ENCODE measurements at places on chromosomes 6 and 20.
A peak's percentile ranks its signal among the peaks of the same experiment; 100 is the strongest.

GRCh38 chr6:83265384-83265783 lies 72.2 kb downstream of the RWDD2A start:
- DNase-seq = no peak

- DNase-seq = peak; percentile 12
Observed at GRCh38 chr6:139882234-139882633, 507.8 kb upstream of the CITED2 start.

DNA sequence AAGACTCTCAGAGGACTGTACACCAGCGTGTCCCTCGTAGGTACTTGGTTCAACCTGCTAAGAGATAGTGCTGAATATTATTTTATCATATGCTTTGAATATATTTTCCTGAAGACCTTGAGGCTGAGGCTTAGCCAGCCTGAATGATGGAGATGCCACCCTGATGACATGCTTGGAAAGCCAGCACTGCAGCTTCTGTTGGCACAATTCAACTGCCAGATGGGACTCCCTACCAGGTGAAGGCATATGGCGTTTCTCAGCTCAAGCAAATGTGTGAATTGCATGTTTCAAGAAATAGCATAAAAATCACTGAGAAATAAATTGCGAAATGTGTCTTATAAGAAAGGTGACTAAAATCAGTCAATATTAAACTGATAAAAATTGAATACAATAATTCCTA lies 228.1 kb upstream of the CST7 start:
- no peak for DNase-seq

DNA sequence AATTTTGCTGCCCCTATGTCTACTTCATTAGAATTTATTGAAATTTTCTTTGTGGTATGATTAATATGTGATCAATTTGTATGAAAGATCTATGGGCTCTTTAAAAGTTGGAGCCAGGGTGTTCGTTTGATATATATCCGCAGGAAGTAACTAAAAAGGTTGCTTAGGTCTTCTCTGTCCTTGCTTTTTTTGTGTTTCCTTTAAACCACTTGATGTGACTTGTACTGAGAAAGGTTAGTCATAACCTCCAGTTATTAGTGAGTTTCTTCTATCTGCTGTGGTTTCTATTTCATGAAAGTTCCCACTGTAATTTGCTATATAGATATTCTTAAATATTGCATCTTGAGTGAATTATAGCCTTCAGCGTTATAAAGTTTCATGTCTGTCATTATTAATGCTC lies 585.3 kb upstream of the ARID1B start:
- DNase-seq = no peak

GRCh38 chr6:18586133-18586532 lies 199.0 kb downstream of the RNF144B start:
- DNase-seq = no peak

- DNase-seq = peak; percentile 65
Observed at GRCh38 chr20:768426-768978, at the start of gene SLC52A3. Gene SLC52A3, minus strand, starts transcription at chr20:768500. Its CDS starts 2,726 bp downstream, at chr20:765774.

- no peak for DNase-seq
Observed at GRCh38 chr6:113539202-113539601, 317.9 kb upstream of the MARCKS start.

GRCh38 chr6:100353276-100354015 lies 111.3 kb downstream of the SIM1 start:
- no peak for DNase-seq

DNA sequence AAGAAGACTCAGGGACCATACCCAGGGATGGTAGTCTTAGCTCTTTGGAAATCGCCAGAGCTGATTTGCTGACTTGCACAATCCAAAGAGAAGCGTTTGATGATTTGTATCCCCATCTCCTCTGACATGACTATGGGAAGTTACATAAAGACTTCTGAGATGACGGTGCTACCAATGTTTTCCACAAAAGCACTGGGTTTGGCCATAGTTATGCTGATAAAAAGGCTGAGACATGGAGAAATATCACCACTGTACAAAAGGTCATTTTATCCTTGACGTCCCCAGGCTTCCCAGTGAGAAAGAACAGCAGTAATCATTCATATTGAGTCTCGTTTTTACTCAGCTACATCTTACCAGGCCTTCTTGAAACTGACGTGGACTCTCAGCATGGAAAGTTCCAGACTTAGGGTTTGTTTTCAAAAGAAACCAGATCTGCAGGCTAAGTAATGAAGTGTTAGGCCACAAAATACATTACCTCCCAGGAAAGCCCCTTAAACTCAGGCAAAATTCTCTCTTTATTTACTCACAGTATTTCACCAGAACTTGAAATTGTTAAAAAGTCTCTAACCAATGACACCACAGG lies 370.3 kb upstream of the JARID2 start:
- DNase-seq = no peak

DNA sequence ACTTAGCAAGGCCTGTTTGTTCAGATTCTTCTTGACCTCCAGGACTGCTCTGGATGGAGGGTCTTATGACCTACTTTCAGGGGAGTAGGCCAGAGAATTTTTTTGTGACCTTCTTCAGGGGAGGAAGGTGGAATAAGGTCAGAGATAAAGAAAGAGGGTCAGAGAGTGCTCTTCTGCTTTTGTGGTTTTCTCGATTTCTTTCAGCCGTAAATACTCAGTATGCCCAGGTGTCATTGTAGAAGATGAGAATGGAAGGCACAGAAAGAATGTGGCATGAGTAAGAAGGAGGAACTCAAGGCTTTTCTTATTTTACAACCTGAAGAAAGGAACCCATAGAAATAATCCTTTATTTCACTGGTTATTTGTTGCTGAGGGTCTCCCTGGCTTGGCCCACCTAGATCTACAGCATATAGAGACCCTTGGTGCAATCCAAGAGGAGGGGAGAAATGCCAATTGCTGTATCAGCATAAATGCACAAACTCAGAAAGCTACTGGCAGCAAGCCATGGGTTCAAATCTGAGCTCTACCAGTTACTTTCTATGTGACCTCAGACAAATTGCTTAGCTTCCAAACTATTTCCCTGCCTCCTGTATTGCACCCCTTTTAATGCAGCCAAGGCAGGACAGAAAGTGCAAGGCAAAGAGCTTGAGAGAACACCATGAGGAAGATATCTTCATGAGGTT lies 68.0 kb downstream of the OLIG3 start:
- DNase-seq = no peak

GRCh38 chr20:15289337-15289736 lies 951.9 kb upstream of the FLRT3 start:
- no peak for DNase-seq

DNA sequence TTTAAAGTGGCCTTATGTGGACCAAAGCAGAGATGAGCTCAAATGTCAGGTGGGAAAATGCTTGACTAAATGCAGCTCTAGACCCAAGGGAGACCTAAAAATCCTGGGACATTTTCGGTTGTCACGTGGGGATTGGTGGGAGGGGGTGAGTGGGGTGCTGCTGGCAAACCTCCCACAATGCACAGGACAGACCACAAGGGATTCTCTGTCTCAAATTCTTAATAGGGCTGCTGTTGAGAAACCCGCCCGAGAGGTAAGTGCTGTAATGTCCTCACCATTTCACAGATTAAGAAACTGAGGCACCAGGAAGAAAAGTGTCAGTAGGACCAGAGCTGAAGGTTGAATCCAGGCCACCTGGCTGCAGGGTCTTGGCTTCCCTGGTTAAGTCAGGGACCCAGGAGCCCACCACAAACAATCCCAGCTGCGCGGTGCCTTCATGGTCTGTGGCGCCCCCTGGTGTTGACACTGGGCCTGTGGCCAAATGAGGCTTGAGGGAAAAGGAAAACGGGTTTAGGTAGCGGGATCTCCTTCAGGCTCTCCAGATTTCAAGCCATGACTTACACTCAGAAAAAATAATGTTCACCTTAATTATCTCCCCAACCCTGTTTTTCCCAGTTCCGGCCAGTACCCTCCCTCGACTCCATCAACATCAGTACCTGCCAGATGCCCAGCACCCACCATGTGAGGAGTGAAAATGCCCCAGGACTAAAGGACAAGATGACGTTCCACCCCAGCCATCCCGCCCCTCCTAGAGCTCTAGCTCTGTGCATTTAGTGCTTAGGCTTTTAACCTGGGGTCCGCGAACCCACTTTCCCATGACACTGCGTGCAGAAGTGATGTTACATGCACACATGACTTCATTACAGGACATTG lies 7.2 kb downstream of the HLA-G start:
- peak; percentile 68 for DNase-seq

- DNase-seq = no peak
Observed at GRCh38 chr20:665276-665675, 10.3 kb downstream of the SCRT2 start.

GRCh38 chr6:55541024-55541423 lies 38.0 kb downstream of the HMGCLL1 start:
- no peak for DNase-seq

DNA sequence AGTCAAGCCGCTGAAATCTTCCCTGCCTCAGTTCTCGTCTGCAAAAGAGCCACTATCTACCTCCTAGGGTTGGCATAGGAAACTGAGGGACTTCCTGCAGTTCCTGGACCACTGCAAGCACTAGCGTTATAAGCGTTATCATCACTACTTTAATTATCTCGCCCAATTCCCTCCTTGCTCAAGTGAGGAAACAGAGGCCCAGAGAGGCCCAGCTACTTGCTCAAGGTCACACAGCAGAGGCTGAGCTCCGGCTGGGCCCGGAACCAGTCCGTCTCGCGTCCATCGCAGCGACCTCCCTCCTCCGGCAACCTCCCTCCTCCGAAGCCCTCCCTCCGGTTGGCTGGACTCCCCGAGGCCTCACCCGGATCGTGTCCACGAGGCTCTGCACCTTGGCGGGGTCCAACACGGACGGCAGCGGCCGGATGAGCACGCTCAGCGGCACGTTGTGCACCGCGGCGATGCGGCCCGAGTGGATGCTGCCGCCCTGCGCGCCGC lies 338 bp downstream of the SRXN1 start:
- DNase-seq = peak; percentile 53

DNA sequence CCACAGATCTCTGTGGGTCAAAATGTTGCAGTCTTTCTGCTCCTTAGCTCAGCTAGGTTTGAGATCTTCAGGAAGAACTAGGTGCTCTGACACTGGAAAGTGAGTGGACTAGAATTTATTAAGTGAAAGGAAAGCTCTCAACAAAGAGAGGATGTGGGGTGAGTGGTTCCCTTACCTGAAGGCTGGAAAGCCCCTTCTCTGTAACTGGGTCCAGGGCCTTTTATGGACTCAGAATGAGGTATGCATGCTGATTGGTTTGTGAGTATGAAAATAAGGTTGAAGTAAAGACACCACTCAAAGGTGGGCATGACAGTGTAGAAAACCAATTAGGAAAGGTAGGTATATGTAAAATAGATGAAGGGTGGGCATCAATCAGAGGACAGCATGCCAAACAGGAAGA lies 485.5 kb downstream of the CD109 start:
- no peak for DNase-seq

DNA sequence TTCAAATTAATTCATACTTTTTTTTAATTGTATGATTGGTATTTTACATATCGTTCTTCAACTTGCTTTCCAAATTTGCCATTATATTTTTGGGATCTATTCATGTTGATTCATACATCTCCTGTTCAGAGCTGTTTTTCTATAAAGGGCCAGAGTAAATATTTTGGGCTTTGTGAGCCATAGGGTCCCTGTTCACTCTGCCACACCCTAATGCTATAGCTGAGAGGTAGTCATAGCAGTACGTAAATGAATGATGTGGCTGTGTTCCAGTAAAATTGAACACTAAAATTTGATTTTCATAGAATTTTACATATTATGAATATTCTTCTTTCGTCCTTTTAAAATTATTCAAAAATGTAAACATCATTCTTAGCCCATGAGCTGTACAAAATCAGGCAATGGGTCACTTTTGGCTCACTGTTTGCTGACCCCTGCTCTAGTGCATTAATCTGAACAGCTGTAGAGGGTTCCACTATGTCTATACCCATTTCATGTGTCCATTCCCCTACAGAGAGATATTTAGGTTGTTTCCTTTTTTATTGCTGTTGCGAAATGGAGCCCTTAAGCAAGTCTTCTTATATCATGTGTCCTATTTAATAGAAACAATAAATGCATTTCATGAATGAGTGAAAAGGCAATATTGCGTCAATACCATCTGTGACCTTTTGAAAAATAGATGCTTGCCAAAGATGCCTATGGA lies 136.4 kb upstream of the SALL4 start:
- no peak for DNase-seq

GRCh38 chr6:14665827-14666724 lies 548.5 kb downstream of the CD83 start:
- no peak for DNase-seq
